Cerebellum (tissue), 4 donors: ENCODE measurements at places on chromosomes 3 and 15. TPM values are rescaled to one million over a fixed set of nuclear protein-coding genes. Genes with fewer than 3 reads are reported as not detected.
A peak's percentile ranks its signal among the peaks of the same experiment; 100 is the strongest.

- no peak for DNase-seq
These were observed 408.7 kb downstream of the CNTN6 start for GRCh38 chr3:1501406-1502115.

DNA sequence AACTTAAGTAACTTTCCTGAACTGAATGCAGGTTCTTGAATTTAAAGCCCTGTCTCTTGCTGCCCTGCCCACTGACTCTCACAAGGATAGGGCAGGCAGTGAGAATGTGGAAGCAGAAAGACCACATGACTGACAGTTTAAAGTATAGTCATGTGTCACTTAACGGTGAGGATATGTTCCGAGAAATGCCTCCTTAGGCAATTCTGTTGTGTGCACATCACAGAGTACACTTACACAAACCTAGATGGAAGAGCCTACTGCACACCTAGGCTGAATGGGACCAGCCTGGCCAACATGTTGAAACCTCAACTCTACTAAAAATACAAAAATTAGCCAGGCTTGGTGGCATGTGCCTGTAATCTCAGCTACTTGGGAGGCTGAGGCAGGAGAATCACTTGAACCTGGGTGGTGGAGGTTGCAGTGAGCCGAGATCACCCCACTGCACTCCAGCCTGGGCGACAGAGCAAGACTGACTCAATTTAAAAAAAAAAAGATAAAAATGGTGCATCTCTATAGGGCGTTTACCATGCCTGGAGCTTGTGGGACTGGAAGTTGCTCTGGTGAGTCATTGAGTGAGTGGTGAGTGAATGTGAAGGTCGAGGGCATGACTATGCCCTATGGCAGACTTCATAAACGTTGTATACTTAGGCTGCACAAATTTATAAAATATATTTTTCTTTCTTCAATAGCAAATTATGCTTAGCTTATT lies 18.9 kb upstream of the COPG1 start:
- DNase-seq, result no peak

DNA sequence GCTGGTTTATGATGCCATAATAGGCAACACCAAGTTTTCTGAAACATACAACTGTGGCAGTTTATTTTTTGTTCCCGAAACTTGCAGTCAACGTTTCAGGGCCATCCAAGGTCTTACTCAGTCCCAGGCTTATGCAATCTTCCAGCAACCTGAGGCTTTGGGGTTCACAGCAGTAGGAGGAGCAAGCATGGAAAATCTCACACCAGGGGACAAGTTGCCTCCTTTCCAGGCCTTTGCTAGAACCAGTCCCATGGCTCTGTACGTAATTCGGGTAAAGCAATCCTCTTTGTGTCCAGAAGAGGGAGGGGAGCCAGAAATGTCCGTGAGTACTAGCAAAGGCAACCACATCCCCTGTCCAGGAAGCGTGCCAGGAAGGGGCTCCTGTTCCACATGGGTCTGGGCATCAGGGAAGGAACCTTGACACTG lies 4.7 kb upstream of the FAM240A start:
- DNase-seq, result no peak

- DNase-seq, result no peak
These were observed 28.4 kb upstream of the SLC2A2 start for GRCh38 chr3:171054921-171055320.

DNA sequence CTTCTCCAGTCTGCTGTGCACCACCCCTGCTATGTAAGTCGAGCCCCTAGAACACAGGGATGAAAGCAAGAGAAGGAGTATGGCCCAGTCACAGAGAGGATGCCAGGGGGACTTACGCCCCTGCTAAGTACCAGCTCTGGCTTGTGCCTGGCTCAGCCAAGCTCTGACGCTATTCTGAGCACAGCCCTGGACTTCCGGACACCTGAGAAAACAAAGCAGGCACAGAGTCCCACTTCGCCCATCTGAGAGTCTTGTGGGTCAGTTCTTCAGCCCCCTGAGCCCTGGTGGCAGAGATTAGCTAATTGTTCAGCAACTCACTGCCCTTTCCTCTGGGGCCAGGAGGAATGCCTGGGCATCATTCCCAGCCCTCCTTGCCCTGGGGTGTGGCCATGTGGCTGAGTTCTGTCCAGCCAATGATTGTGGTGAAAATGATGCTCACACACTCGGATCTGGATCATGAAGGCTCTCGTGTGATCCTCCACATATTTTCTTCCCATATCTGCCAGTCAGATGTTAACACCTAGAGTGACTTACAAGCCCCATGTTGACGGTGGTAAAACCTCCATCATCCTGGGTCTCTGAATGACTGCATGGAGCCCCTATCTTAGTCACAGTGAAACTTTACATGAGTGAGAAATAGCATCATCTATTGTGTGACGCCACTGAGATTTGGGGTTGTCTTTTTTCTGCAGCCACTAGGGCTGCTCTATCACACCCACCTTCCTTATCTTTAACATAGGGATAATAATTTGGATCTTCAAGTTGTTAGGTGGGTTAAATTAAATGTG lies 105.7 kb downstream of the TPRA1 start:
- DNase-seq, result peak; percentile 39

DNA sequence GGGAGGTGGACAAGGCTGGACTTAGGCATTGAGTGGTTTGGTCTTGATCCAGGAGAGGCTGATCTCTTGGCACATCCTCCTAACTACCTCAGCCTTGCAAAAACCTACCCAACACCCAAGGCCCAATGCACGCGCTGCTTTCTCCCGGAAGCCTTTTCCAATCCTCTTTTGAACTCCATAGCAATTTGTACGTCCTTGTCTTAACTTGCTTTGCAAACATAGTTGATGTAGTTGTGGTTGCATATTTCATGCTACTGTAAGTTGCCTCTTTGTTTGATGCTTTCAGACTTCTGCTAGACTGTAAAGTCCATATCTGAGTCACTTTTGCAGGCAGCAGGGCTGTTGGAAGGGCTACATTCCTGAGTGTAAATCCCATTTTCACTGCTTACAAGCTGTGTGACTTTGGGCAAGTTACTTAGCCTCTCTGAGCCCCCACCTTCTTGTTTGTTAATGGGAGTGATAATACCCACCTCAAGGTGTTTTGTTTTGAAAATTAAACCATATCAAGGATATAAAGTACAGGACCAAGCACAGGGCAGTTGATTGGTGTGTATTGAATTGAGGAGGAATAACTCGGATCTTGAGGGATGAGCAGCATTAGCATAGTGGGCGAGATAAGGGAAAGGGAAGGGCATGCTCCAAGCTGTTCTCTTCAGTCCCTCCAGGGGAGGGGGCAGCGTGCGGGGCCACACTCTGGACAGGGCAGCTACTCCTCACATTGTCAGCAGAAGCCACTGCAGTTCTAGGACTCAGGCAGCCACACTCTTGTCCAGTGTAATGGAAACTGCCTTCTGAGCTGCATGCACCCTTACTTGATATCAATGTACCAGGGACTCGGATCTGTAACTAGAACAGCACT lies 28.8 kb downstream of the SIAH2 start:
- no peak for DNase-seq

DNA sequence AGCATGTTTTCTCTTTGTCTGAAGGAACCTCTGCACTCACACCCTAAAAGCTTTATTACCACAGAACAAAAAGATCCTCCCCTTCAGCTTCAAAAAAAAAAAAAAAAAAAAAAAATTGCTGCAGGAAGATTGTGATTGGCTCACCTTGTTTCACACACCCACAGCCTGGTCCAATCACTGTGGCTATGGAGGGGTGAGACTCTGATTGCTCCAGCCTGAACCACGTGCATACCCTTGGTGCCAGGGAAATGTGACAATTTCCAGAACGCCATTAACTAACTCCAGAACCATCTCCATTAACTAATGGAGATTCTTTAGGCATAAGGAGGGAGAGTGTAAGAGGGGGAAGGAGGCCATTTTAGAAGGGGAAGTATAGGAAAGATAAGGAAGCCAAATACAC lies 106.5 kb upstream of the CRBN start:
- no peak for DNase-seq

DNA sequence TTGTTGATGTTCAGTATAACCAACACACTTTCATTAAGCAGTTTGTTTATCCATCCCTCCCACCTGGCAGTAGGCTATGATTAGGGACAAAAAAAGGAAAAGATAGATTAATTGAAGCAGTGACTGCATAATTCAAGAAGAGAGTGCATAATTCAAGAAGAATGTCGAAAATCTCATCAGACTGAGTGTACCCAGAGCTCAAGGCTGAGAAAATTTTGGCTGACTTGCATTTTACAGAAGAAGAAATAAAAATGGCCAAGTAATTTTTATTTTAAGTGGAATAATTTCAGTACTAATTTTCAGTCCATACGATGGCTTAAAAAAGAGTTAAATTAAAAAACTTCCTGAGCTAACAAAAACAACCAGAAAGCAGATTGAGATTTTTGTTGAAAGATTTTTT lies 145.4 kb upstream of the LRRFIP2 start:
- no peak for DNase-seq

DNA sequence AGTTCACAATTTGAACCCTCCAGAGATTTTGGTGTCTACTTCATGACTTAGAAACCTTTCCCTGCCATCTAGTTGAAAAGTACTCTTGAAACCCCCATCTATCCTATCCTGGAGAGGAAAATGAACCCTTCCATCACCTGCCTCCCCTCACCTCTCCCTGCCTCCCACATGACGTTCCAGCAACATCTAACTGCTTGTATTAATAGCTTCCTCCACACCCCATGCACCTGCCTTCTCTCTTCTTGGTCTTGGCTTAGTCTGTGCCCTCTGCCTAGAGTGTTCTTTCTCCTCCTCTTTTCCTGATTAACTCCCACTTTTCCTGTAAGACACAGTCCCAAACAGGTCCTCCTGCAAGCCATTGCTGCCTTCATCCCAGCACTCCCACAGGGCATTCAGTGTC lies 107.8 kb downstream of the LIPC start:
- DNase-seq, result no peak

DNA sequence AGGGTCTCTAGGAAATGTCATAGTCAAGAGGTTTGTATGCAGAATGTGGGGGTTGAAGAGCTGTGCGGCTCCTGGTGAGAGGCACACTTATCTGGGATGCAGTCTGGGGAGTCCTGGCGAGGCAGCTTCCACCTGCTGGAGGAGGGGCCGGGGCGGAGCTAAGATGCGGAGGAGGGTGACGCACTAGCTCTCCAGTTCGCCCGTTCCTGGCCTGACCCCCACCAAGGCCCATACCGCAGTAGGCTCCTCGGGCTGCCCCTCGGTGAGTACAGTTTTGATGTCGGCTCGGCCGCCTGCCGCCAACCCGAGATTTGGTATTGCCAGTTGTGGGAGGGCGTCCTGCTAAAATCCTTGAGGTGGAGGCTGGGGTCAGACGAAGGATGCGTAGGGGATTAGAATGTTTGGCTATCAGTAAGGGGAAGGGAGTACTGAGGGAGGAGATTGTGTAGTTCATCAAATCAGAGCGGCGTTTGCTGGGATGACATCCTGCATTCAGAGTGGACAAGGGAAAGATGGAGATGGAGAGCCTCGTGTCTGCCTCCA lies at the start of gene SCG5:
Gene SCG5 (plus strand): TSS at position 194 of the 543 bp plus-strand sequence. CDS start 1,883 bp downstream, outside the sequence.
- DNase-seq, result peak; percentile 92

- no peak for DNase-seq
These were observed 7.2 kb upstream of the PLCL2 start for GRCh38 chr3:16877505-16877904.

GRCh38 chr15:58302832-58303231 lies 129.0 kb upstream of the LIPC start:
- DNase-seq, result no peak

DNA sequence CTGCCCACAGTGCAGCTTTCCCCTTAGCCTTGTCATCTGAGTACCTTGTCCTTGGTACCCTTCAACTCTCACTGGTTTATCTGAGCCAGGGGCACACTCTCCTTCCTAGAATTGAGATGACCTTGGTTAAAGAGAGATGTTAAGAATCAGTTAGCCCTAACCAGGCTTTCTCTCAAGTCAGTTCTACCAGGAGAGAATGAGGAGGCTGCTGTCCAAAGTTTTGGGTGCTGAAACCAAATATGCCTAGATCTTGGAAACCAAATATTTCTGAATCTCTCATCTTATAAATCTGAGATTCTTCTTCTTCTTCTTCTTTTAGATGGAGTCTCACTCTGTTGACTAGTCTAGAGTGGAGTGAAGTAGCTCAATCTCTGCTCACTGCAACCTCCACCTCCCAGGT lies 12.0 kb upstream of the CTXND1 start:
- no peak for DNase-seq

- DNase-seq, result peak; percentile 12
These were observed 770.2 kb upstream of the ALCAM start for GRCh38 chr3:104596551-104596950.

- DNase-seq, result no peak
These were observed 469.3 kb upstream of the MCTP2 start for GRCh38 chr15:93762036-93762435.

DNA sequence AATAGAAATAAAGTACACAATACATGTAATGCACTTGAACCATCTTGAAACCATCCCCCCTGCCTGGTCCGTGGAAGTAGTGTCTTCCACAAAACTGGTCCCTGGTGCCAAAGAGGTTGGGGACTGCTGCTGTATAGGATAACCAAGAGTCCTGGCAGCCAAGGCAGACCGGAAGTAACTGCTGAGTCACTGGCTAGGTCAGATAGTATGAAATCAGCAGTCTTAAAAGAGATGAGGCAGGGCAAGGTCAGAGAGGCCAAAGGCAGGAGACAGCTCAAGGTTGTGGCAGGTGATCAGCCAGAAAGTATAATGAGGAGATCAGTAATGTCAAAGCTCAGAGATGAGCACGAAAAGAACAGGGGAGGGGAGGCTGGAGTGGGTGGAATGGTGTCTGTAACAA lies 60.2 kb downstream of the MAP3K13 start:
- no peak for DNase-seq

DNA sequence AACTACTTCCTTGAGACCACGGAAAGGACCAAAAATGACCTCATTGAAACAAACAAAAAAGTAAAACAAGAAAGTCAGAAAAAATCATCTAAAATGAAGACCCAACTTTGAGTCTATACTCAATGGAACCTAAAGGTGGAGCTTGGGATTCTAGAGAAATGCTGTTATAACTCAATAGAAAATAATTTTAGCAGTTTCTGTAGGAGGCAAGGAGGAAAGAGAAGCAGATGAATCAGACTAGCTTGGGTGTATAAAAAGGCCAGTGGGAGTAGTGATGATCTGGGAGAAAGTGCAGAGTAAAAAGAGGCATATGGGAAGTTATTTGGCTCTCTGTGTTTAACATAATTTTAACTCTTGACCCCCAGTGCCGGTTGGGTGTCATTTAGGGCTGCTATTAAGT lies 94.4 kb downstream of the TMCO5A start:
- no peak for DNase-seq

DNA sequence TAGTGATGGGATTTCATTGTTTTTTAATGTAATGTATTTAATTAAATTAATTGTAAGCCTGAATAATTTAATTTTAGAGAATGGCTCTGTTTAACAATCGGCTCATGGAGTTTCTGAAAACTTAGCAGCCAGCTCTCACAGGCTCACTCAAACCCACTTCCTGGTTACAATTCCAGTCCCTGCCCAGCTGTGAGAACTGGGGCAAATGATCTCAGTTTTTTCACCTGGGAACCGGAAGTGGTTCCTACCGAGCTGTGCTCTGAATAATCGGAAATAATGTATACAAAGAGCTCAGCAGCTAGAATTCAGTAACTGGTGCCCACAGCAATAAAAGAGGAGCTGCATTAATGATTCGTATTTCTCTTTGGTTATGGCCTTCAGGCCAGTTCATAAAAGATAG lies 244.3 kb upstream of the MCTP2 start:
- DNase-seq, result no peak

Gene MCTP2
- 0.64 TPM for total RNA-seq

Gene GRK7
- total RNA-seq, result 0.09 TPM

Gene SNX33
- total RNA-seq, result 4.3 TPM

Gene TMEM207
- total RNA-seq, result not detected

Gene GOLGA6A
- 0.36 TPM for total RNA-seq

Gene MRPL3
- 86.5 TPM for total RNA-seq

Gene SOX14
- total RNA-seq, result 0.73 TPM

Gene WDR93
- 0.91 TPM for total RNA-seq

Gene ITGB5
- 17.1 TPM for total RNA-seq

Gene EXOSC7
- 25.5 TPM for total RNA-seq
